Mammary epithelial cell (primary cell): ENCODE measurements at places on chromosomes 2 and 18.

DNA sequence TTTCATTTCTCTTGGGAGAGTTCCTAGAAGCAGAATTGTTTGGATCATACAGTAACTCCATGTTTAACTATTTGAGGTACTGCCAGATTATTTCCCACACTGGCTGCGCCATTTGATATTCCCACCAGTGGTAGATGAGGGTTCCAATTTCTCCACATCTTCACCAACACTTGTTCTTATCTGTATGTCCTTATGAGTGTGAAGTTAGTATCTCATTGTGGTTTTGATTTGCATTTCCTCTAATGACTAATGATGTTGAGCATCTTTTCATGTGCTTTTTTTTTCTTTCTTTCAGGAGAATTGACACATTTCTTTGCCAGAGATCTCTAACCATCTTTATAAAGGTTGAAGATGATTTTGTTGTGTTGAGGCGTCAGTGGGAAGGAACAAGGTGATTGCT, 4.1 kb upstream of the MGAT5 start:
- no peak for DNase-seq

GRCh38 chr2:26251893-26252292, 7.2 kb downstream of the HADHB start:
- DNase-seq = no peak

- DNase-seq = peak; percentile 42
These were observed 42.1 kb upstream of the GALR1 start for GRCh38 chr18:77207540-77207939.

GRCh38 chr2:231709981-231710798, 1.9 kb downstream of the PTMA start:
- peak; percentile 84 for DNase-seq

DNA sequence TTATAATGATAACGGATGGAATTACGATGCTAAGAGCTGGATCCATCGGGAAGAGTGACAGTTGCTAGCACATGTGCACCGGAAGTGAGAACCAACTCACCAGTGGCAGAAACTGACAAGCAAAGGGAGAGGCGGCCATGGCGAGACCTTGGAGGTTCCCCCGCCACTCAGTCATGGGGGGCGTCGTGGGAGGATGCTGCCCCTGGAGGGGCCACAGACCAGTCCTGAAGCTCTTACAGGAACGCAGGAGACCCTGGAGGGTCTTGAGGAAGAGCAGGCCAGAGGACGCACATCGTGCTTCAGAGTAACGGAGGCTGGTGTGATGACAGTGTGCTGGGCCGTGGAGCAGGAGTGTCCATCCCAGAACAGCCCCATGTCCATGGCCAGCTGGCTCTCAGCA, 53.1 kb upstream of the KCNG2 start:
- no peak for DNase-seq

GRCh38 chr2:227493524-227493923, 21.6 kb downstream of the AGFG1 start:
- no peak for DNase-seq

DNA sequence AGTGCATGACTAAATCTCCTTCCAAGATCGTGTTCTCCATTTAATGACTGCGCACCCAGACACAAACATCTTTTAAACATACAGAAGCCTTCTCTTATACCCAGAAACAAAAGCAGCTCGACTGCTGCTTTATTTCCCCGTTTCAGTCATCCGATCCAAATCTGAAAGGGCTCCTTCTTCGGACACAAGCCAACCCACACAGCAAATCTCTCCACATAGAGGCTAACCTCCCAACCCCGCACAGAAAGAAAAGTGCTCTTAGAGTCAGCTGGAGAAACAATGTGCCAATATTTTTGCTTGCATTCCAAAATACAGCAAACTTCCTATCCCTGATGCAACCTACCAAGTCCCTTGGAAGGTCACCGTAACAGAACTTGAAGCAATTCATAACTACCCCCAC, 29.1 kb downstream of the GAREM1 start:
- no peak for DNase-seq

- no peak for DNase-seq
These were observed 1.5 kb upstream of the OST4 start for GRCh38 chr2:27072920-27073319.

DNA sequence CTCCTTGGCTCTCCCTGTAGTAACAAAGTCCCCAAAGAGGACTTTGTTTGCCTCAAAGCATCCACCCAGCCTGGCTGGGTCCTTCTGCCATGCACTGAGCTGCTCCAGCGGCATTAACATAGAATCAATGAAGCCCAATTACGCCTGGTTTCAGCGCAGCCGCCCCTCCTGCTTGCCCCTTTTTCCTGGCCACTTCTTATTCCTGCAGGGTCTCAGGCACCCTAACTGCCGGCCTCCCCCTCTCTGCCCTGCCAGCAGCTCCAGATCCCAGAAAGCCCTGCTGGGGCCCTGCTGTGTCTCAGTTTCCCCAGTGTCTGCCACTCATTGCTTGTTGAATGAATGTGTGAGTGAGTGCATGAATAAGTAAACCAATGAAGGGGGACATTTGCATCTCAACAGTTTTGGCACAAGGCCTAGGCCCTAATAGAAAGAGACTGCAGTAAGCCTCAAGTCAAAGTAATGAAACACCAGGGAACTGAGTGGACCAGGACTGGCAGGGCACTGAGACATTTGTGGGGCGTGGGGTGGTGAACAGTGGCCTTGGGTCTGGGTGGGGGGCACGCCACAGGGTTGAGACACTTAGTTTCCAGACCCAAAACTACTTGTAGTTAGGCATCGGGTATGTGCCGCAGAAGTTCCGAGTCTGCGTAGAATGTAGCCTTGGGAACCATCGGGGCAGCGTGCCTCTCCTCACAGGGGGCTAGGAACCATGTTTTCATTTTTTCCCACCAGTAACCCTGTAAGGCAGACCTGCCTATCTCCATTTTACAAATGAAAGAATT, 60.6 kb downstream of the SMAD7 start:
- DNase-seq = no peak

DNA sequence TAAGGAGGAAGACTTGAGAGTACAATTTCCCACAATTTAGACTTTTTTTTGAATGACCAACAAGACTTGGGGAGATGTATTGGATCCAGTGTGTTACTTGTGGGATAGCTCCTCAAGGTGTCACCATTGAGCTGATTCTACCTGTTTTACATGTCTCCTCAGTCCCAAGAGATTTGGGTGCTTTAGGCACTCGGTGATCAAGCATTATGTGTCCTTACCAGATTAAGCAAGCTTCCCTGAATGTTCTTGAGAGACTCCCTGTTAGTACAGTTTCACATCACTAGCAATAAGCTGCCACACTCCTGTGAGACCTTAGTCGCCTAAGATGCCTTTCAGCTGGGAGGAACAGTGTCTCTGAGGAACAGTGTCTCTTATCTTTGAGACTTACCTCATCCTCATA, 384.3 kb upstream of the SYT4 start:
- peak; percentile 79 for DNase-seq

GRCh38 chr18:10201659-10202058, 252.8 kb upstream of the APCDD1 start:
- DNase-seq = no peak

- DNase-seq = no peak
These were observed 63.7 kb downstream of the EIPR1 start for GRCh38 chr2:3313781-3314375.

GRCh38 chr2:217990791-217991465, 11.9 kb downstream of the TNS1 start:
- DNase-seq = no peak

DNA sequence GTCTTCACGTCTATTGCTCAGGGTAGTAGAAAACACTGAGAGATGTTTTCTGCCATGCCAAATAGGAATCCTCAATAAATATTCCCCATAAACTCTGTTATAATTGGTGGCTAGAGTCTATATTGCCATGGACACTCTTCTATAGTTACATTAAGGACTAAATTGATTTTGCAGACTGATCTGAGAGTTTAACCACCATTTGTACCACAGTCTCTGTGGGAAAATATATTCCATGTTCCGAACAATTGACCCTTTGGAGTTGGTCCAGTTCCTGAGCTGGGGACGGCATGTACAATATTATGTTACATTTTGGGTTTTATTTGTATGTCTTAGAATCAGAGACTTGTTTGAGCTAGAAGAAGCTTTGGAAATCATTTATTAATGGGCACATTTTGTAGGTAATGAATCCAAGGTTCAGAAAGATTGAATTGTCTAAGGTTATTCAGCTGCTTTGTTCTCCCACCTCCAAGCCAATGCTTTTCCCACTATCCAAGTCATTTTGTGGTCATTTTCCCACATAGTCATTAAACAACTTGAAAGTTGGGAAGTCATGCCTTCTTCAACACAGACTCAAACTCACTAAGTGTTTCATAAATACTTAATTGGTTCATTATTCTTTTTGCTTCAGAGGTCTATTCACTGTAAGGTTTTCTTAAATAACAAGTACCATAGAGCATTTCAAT, 5.1 kb upstream of the PPP1CB start:
- DNase-seq = no peak

- DNase-seq = peak; percentile 97
These were observed 1.2 kb downstream of the STON1 start for GRCh38 chr2:48531141-48531648.

DNA sequence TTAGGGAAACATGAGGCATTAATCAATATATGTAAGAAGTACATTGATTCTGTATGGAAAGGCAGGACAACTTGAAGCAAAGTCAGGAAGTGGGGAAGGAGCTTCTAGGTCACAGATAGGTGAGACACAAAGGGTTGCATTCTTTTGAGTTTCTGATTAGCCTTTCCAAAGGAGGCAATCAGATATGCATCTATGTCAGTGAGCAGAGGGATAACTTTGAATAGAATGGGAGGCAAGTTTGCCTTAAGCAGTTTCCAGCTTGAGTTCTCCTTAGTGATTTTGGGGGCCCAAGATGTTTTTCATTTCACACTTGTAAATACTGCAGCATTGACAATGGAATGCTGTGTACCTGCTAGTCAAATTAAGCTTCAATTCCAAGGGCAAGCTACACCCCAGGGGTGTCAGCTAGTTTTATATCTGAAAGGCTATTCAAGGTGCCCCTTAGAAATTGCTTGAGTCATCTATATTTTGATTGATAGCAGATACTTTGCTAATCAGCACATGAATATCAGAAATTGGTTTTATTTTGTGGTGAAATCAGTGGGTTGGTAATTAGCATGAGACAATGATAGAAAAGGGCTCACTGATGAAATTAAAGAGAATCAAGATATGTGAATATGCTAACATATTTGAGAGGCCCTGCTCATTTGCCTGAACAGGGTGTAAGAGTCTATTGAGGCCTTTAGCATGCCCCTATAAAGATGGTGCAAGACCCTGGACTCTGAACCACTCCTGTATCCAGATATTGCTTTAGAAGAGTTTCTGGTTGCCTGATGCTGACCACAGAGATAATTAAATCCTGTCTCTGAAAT, 131.5 kb downstream of the TMEM17 start:
- no peak for DNase-seq

- no peak for DNase-seq
These were observed 495 bp downstream of the TMEM169 start for GRCh38 chr2:216082117-216082711.

DNA sequence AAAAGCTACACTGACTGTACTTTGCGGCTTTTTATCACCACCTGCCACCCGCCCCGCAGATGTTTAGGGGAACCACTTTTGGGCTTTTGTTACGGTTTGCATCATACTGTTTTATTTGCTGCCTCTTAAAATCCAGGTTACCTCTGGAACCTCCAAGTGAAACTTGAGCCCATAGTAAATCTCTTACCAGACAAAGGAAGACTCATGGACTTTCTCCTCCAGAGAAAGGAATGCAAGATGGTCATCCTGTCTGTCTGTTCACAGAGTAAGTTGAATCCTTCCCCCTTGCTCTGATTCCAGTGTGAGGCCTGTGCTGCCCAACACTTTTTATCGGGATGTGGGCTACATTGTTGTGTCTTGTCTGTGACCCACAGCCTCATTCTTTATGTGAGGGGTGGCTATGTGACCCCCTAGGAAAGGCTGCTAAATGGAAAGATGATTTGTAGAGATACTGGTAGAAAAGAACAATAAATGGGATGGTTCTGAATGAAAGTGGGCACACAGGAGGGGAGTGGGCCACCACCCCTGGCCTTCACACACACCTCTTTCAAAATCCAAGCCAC, 23.3 kb downstream of the RMC1 start:
- no peak for DNase-seq

- no peak for DNase-seq
These were observed 79.2 kb upstream of the PXDN start for GRCh38 chr2:1823187-1824169.

- DNase-seq = no peak
These were observed 245.4 kb downstream of the GALR1 start for GRCh38 chr18:77495079-77495478.

GRCh38 chr2:226877491-226877890, 41.6 kb downstream of the RHBDD1 start:
- DNase-seq = no peak

- no peak for DNase-seq
These were observed 163.0 kb downstream of the FAM210A start for GRCh38 chr18:13563390-13563805.
